Stomach (tissue), 19 donors: ENCODE measurements at places on chromosomes 16 and 17. TPM values are rescaled to one million over a fixed set of nuclear protein-coding genes. Genes with fewer than 3 reads are reported as not detected.

RND2 gene
- total RNA-seq: 3.1 TPM

CA5A gene
- total RNA-seq: not detected

GRCh38 chr16:56493126-56493525 is 26.7 kb downstream of the BBS2 start:
- no peak overlapping the region for H3K4me3 ChIP-seq
- no peaks in the 10 kb centered on the region for H3K27me3 ChIP-seq
- H3K27ac ChIP-seq: no peak overlapping the region
- DNase-seq: no peak
- no peaks in the 10 kb centered on the region for H3K4me1 ChIP-seq
- H3K36me3 ChIP-seq: peaks cover 66% of the 10 kb centered on the region

DNA sequence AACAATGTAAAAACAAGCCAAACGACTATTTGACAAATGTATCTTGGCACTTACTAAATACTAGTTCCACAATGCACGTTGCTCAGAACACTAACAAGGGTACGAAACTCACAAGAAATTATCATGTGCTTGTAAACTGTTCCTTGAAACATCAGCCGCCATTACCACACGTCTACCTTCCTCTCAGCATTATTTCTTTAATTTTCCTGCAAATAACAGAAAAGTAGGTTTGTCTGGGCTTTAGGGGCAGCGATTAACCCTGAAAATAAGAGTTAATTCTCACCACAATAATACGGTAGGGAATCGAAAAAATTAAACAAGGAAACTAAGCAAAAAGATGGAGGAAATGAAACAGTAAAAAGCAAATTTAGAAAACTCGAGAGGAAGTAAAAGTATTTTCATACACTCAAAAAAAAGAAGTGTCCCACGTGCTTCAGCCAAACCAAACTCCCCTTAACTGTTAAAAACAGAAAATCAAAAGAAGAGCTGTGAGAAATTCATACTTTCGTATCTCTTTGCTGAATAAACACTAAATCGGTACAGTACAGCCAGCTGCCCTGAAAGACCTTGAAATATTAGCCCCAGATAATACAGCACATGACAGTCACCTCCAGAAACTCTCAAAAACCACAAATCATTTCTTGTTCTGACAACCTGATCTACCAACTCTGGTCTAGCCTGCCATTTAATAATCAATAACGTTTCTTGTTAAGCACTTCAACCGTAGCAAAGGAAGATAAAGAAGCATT is 1.2 kb downstream of the ARHGAP17 start:
- H3K4me1 ChIP-seq: peaks cover 35% of the 10 kb centered on the region
- H3K4me3 ChIP-seq: peak overlapping the region; percentile 77
- peak overlapping the region; percentile 98 for H3K27ac ChIP-seq
- H3K36me3 ChIP-seq: peaks cover 8% of the 10 kb centered on the region
- H3K27me3 ChIP-seq: no peaks in the 10 kb centered on the region

DNA sequence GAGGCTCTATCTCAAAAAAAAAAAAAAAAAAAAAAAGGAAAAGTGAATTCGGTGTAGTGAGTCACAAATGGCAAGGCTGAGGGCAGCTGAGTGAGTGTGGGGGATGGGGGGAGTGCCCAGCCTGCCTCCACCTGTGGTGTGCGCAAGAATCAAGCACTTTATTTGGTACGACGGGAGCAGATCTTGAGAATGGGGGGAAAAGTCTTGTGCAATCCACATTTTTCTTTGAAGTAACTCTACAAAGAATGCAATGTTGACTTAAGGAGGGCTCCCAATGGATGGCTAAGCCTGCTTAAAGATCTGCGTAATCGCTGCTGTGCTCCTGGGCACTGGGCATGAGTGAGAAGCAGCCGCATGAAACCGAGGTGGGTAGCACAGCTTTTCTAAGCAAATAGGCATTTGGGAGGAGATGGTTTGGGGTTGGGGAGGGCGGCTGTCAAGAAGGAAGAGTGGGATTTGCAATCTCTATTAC is 28.2 kb downstream of the ATP2C2 start:
- DNase-seq: peak; percentile 87
- no peaks in the 10 kb centered on the region for H3K4me1 ChIP-seq
- H3K4me3 ChIP-seq: no peak overlapping the region

GRCh38 chr16:88406096-88407041 is 23.6 kb downstream of the ZNF469 start:
- H3K4me1 ChIP-seq: peaks cover 9% of the 10 kb centered on the region
- H3K27me3 ChIP-seq: no peaks in the 10 kb centered on the region
- no peak overlapping the region for H3K27ac ChIP-seq
- no peaks in the 10 kb centered on the region for H3K36me3 ChIP-seq
